IMR-90 (cell line): ENCODE measurements at places on chromosomes 5 and 9.

DNA sequence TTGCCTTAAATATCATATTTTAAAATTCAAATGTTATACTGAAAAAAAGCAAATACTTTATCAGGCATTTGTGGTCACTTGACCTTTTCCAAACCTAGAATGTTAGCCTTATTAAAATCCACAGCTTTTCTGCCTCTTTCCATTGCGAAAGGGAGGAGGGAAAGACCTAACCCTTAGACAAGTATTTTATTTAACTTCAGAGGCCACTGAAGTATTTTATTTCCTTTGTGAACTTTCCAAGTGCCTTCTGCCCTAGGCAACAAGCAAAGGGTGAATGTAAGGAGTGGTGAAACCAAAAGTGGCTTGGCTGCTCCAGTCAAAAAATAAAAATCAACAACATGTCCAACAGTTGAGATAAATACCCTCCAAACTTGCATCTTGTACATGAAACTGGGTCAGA lies 376.1 kb downstream of the EFNA5 start:
- no peak for DNase-seq

DNA sequence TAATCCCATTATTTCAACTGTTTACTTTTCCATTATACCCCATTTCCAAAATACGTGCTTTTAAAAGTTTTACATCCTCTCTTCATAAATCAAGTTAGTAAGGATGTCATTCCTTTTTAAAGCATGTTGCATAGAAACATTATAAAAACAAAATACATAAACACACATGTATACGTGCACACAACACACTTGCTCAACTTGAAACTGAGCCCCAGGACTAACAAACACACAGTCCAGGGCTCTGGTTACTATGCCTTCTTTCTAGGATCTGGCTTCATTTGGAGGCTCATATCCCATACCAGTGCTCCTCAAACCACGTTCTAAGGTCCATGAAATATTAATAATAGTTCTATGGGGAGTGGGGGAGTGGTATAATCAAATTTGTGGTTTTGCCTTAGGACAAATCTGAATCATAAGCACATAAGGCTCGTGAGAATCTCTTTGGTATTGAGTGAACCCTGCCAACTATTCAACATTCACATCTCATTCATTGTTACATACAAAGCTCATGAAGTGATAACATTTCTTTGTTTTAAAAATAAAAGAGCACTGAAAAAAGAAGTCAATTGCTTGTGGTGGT lies 55.2 kb downstream of the NFIB start:
- DNase-seq = peak; percentile 68

DNA sequence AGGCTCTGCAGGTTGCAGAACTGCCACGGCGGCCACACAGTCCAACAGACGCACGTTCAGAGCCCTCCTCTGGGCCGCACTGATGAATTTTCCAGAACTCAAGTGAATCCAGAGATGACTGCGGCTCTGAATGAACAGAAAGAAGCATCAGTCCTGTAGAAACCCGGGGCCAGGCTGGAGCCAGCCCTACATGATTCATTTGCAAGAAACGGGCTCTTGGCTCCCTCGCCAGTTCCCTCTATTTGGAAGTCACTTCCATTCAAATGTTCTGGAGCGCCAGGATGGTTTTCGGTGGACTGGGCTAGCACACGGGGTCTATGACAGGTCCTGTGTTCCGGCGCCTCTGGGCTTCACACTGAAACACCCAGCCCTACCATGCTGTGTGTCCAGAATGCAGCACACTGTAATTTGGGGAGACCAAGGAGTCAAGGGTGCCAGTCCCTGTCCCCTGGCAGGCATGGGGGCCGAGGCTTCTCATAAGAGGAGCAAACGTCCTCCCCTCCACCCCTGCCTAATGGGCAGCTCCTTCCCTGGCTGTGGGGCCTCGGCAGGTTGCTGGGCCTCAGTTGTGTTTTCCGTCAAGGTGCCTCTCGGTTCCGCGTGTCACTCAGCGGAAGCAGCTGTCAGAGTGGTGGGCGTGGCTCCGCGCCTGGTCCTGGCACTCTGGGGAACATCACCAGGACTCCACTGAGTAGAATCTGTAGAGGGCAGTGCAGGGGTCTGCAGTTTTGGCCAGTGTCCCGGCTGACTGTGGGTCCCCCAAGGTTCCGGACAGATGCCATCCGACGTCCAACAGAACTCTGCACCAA lies 18.1 kb upstream of the COL5A1 start:
- DNase-seq = no peak

DNA sequence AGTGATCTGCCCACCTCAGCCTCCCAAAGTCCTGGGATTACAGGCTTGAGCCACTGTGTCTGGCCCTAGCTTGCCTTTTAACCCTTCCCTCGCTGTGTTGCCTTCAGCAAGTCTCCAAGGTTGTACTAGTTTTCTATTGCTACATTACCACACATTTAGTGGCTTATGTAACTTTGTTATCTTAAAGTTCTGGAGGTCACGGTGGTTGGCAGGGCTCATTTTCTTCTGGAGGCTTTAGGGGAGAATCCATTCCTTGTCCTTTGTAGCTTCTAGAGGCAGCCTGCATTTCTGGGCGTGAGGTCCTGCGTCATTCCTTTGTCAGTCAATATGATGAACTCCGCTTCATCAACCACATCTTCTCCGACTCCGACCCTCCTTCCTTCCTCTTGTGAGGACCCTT lies 2.9 kb upstream of the PRRC2B start:
- DNase-seq = no peak

GRCh38 chr5:158903006-158903405 lies 196.7 kb downstream of the EBF1 start:
- no peak for DNase-seq

DNA sequence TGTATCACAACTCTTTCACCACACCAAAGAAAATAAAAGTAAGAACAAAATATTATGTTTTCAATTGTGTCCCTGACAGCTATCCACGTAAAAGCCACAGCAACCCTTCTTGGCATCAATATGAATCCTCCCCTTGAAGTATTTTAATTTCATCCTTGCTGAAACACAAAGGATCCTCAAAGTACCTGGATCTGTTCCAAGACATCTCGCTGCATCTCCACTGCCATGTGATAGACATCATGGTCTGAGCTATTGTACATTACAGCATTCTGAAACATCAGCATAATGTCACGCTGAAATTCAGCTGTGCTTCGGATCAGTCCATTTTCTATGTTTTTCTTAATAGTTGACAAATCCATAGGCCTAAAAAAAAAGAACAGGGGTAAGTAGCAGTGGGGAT lies 17.7 kb downstream of the BRD8 start:
- no peak for DNase-seq

DNA sequence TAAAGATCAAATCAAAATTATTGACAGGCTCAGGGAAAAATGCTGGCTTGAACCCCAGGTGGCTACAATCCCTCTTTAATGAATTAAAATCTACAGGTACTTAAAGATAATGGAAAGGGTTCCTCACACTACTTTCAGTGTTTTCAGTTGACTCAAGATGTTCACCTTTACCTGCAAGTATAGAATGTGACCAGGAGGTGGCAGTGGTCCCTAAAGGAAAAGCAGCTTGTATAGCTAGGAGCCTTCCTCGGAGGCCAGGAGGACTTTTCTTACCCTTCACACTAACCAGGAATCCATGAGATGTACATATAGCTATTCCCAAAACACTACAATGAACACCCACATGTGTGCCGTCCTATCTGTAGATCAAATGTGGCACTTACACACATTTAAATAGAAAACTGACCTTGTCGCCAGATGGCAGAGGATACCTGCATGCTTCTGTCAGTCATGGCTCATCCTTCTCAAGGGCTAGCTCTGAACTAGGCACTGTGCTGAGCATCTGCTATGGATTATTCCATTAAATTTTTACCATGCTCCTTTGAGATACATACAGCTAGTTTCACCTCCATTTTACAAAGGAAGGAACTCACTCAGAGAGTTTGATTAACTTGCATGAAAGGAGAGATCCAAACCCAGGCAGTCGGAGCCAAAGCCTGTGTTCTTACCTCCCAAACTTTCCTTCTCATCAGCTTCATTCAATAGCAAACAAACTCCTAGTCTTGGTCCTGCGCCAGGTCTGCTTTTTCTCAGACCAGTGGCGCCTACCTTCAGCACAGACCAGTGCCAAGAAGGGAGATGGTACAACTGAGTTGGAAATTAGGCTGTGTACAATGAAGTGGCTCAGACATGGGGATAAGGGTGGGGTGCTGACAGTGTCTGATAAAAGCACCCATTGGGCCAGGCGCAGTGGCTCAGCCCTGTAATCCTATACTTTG lies 24.5 kb downstream of the C9orf152 start:
- DNase-seq = peak; percentile 77

- peak; percentile 4 for DNase-seq
Observed at GRCh38 chr5:157265714-157266285, at the start of gene CYFIP2. CYFIP2 (plus strand) TSS chr5:157266123; CDS start chr5:157285362, 19,239 bp downstream.

GRCh38 chr5:111691914-111692313 lies 65.1 kb downstream of the NREP start:
- DNase-seq = no peak

GRCh38 chr5:167296066-167296465 lies 995.4 kb upstream of the WWC1 start:
- no peak for DNase-seq

- DNase-seq = peak; percentile 90
Observed at GRCh38 chr9:86783884-86784283, 163.4 kb downstream of the GAS1 start.

DNA sequence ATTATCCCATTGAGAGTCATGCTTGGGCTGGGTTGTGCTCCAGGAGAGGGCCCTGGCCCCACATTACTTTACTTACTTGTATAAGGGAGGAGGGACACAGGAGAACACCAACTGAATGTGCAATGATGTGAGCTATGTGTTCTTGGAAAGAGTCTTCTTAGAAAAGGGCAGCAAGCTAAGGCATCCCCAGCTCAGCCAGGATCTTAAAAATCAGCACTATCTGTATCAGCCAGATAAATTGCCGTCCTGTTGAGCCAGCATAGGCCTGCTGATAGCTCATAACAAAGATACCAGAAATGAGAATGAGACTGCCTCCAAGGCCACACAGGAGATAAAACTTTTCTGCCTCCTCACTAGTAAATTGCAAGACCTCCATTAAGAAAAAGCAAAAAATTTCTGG lies 357.5 kb downstream of the CAAP1 start:
- no peak for DNase-seq

DNA sequence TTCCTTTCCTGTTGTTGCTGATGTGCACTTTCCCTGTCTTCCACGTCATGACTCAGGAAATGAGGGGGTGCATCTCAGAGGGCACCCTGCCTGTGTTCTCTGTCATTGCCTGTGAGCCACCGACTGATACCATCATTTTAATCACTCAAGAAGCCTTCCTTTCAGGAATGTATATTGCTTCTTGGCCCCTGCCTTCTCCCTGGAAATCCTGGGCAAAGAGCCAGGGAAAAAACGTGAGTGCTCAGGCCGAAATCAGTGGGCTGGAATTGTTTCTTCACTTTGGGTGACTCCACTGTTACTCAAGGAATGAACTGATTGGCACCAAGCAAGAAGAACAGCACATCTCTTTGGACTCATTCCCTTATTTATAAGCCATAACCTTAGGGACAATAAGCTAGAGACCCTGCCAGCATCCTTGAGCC lies 126.1 kb downstream of the SNX18 start:
- peak; percentile 87 for DNase-seq

GRCh38 chr9:90526386-90526785 lies 116.2 kb downstream of the DIRAS2 start:
- no peak for DNase-seq

DNA sequence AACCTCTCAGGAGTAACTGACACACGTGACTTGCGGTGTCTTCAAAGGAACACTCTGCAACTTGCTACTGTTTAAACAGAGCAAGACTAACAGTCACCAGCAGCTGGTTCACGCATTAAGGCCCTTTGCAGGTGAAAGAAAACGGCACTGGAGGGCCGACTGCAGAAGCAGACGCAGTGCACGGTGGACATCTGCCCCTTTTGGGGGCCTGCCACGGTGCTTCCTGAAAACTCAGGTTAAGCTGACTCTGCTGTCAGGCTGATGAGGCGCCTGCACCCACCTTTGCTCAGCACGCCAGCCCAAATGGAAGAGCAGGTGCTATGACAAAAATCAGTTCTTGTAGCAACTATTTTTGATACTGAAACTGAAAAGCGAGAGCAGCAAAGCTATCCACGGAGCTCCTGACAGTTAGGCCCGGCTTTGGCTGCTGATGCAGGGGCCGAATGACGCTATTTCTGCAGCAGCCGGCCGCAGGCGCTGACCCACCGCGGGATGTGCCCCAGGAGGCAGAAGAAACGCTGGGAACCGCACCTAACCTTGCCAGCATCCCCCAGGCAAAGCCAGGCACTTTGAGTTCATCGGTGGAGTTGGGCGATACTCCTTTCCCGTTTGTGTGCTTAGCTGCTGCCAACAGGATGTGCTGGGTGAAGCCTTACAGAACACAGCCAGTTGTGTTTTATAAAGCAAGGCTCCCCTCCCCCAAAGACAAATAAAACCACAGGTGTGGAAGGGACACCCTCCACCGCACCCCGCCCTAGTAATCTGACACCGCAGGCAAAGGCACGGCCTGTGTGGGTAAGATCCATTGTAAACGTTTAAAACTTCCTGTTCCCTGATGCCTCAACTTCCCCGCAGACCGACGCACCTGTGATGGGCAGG lies 21.1 kb upstream of the TERT start:
- DNase-seq = no peak

DNA sequence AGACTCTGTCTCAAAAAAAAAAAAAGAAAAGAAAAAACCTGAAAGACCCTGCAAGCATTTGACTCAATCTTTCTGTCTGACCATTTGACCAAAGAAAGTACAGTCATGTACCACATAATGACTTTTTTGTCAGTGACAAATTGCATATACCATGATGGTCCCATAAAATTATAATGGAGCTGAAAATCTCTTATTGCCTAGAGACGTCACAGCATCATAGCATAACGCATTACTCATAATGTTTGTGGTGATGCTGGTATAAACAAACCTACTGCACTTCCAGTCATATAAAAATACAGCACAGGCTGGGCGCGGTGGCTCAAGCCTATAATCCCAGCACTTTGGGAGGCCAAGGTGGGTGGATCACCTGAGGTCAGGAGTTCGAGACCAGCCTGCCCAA lies 10.5 kb downstream of the ECM2 start:
- peak; percentile 77 for DNase-seq

DNA sequence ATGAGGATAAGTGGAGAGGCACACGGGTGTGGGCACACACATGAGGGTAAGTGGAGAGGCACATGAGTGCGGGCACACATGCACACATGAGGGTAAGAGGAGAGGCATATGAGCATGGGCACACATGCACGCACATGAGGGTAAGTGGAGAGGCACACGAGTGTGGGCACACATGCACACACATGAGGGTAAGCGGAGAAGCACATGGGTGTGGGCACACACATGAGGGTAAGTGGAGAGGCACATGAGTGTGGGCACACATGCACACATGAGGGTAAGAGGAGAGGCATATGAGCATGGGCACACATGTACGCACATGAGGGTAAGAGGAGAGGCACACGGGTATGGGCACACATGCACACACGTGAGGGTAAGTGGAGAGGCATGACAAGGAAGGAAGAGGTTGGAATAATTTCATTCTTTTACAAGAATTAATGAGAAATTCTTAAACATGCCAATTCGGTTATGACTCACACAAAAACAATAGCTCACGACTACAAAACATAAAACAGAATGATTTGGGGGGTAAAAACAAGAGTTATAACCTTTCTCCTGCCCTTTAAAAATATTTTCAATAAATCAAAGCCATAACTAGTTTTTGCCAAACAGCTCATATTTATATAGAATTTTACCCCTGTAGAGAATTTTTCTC lies 67.5 kb downstream of the APBA1 start:
- no peak for DNase-seq

- no peak for DNase-seq
Observed at GRCh38 chr5:158813275-158813674, 286.4 kb downstream of the EBF1 start.

- DNase-seq = no peak
Observed at GRCh38 chr9:2963307-2963706, 119.4 kb upstream of the PUM3 start.
